Fibroblast of skin of scalp (primary cell): ENCODE measurements at places on chromosomes 11 and 22.
A peak's percentile ranks its signal among the peaks of the same experiment; 100 is the strongest.

DNA sequence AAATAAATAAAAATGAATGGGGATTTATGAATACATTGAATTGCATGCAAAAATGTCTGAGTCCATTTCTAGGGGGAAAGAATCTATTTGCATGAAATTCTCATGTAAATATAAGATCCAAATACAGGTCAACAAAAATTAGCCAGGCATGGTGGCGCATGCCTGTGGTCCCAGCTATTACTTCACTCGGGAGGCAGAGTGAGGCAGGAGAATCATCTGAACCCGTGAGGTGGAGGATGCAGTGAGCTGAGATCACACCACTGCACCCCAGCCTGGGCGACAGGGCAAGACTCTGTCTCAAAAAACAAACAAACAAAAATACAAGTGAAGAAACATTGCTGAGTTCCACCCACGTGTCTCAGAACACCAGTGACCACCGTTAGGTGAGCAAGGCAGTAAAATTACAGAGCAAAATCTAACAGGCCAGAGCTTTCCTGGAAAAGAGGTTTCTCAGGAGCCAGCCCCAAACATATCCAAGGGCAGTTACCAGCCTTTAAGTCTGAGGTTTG lies 17.3 kb downstream of the PACSIN2 start:
- no peak for DNase-seq

DNA sequence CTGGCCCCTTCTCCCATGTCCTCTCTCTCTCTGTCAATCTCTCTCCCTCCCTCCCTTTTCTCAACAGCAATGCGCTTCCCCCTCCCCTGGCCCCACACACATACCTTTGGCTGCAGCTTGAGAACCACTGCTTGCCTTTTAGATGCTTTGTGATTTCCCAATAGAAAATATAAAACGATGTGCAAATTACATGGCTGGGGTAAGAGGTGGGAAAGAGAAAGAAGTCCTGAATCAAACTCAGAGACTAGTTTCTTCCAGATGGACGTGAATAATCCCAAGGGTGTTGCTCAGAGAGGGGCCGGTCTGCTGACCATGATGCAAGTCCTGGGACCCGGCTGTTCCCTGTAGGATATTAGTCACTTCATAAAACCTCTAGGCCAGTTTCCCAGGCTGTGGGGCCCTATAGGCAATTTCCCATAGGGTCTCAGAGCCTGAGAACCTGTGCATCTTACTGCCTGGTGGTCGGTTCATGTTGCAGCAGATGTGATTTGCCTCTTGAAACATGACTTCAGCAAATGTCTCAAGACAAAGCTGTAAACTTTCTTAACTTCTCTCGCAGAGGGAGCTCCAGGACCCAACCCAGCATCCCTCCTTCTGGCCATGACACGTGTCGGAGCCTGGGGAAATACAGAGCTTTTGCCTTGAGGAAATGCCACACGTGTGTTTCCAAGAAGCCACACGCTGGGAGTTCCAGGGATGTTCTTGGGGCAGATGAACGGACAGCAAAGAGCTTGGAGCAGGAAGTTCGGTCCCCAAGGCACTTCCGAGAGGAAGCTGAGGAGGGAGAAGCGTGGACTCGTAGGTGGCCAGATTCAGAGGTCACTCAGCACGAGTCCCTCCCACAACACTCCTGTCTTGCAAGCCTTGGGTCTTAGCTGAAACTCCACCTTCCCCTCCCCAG lies 34.5 kb upstream of the ETS1 start:
- DNase-seq = peak; percentile 83

GRCh38 chr11:111361052-111361801 lies 17.8 kb downstream of the POU2AF1 start:
- DNase-seq = no peak

DNA sequence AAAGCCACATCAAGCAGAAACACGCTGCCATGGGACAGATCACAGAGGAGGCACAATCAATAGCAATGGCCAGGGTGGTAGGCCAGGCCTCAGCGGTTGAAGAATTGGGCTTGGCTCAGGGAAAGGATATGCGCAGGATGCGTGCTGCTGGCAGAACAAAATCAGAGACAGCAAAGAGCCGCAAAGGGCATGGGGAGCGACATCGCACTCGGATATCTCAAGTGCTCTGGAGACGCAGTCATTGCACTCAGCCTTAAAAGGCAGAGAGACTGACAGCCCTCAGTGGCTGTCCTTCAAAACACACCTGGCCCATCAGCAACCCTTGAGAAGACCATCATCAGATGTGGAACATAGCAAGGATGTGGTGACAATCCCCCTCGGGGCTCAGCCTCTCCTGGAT lies 50.5 kb downstream of the CSNK2A3 start:
- no peak for DNase-seq

- no peak for DNase-seq
Measured at GRCh38 chr11:79291948-79292347, 148.9 kb downstream of the TENM4 start.

DNA sequence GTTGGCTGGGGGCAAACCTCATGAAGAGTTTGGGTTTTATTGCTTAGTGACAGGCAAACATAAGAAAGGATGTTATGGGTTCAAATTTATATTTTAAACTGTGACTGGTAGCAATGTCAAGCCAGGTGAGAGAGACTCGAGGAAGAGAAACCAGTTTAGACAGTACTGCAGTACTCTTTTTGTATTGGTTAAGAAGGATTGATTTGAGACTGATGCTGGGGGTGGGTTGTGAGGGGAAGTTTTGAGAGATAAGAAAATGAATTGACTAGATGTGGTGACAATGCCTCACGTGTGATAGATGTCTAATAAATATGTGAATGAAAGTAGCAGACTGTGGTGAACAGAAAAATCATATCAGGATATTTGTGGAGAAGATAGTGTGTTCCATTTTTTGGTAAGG lies 142.4 kb downstream of the DDX10 start:
- no peak for DNase-seq

DNA sequence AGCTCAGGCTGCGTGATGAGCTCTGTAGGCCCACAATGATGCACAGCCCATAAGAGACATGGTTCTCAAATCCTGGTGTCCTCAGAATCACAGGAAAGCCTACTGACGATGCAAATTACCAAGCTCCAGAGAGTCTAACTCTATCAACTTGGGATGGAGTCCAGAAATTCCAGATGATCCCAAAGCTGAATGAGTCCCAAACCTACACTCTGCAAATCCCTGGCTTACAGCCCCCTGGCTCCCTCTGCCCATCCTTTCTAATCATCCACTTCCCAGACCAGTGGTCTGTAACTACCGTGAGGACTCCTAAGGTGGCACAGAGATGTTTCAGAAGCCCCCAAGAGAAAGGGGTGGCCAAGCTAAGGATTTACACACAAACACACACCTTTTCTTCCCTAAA lies 13.5 kb downstream of the ARFGAP2 start:
- no peak for DNase-seq
